ENCODE measurements at places on chromosomes 2 and 18. TPM values are rescaled to one million over a fixed set of nuclear protein-coding genes. Genes with fewer than 3 reads are reported as not detected.

C2orf80 gene
- polyA plus RNA-seq = 0.97 TPM

CYTIP gene
- 0.17 TPM for polyA plus RNA-seq

GREB1L gene
- polyA plus RNA-seq = 1.6 TPM

RGPD6 gene
- polyA plus RNA-seq = 4.9 TPM

HES6 gene
- 32.6 TPM for polyA plus RNA-seq

CFC1 gene
- 0.14 TPM for polyA plus RNA-seq

DNA sequence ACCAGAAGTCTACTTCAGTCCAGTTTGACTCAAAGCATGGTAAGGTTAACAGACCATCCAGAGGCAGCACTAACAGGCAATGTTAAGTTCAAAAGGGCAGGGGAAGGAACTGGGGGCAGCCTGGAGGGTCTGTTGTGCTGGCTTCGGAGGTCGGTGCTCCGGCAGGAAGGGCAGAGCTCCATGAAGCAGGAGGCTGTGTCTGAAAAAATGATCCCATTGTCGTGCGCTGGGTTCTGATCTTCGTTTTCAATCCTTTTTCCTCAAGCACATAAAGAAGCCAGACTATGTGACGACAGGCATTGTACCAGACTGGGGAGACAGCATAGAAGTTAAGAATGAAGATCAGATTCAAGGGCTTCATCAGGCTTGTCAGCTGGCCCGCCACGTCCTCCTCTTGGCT, 21.9 kb upstream of the DLX1 start:
- no peak overlapping the region for H3K4me3 ChIP-seq
- no peaks in the 10 kb centered on the region for H3K4me1 ChIP-seq
- no peak for DNase-seq

GRCh38 chr18:75784390-75784789, 356.9 kb upstream of the SMIM21 start:
- no peaks in the 10 kb centered on the region for H3K27me3 ChIP-seq
- no peak for DNase-seq
- peaks cover 5% of the 10 kb centered on the region for H3K4me1 ChIP-seq
- no peak overlapping the region for H3K4me3 ChIP-seq
- H3K27ac ChIP-seq = no peak overlapping the region
- H3K36me3 ChIP-seq = no peaks in the 10 kb centered on the region

DNA sequence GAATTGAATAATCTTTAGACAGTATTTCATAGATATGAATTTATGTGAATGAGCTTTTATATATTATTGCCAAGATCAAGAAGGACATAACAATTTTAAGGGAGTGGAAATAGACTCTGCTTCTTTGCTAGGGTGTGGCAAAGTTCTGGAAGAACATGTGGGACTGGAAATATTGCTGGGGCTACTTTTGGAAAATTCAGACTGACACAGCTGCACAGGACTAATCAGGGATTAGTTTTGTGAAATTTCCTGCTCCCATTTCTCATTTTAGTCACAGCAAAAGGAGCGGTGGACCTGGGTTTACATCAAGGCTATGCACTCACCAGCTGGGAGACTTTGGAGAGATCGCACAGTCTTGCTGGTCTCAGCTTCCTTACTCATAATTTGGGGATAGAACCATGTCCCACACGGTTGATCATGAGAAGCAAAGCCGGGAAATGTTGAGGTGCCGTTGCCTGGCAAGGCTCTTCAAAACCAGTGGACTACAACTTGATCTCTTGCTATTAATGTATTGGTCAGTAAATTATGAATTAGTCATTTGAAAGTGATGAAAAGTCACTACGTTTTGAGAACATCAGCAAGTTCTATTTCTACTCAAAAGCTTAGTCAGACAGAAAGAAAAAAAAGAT, 42.4 kb downstream of the IL1RL2 start:
- H3K27ac ChIP-seq = no peak overlapping the region
- H3K36me3 ChIP-seq = no peaks in the 10 kb centered on the region
- H3K4me1 ChIP-seq = peaks cover 3% of the 10 kb centered on the region
- H3K27me3 ChIP-seq = no peaks in the 10 kb centered on the region

DNA sequence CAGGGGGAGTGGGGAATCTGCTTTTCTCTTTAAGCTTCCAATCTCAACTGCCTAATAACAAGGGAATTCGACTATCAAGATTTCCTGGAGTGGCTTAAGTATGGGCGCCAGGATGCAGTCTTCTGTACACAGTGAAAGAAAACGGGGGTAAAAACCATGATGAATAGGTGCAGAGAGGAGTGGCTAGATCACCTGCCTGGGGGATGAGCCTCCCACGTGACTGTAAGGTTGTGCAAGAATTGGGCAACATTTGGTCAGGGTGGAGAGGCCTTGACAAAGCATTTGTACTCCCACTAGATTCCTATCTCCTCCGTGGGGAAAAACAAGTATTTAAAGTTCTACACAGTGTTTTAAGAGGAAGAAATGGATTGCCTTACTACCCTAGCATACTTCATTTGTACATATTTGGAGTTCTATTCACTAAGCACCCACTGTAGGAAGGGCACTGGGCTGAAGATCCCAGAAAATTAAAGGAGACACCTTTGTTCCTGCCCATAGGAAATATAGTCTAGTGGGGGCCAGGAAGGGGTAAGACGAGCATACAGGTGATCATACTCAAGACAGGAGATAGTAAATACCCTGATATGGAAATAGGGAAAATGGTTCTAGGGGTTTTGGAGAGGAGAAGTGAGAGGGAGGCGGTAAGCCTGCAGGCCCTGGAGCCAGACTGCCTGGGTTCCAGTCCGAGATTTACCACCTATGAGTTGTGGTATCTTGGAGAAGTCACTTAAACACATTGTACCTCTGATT, 29.2 kb downstream of the EPAS1 start:
- H3K27me3 ChIP-seq = no peaks in the 10 kb centered on the region
- no peaks in the 10 kb centered on the region for H3K4me1 ChIP-seq
- no peak overlapping the region for H3K27ac ChIP-seq
- no peak for DNase-seq
- H3K4me3 ChIP-seq = no peak overlapping the region

DNA sequence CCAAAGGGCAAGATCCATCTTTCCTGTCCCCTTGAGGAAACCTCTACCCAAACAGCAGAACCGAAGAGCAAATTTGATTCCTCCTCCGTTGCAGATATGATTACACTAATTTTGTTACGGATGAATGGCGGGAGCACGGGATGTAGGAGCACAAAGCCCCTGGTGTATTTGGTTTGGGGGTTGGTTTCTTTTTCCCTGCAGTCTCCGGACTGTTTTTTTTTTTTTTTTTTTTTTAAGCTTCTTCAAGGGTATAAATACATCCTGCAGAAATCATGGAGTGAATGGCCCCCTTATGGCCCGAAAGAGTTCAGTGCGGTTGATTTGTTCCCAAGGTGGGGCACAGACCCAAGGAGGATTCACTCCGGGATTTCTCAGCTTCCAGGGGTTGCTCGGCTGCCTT, 135.3 kb upstream of the SH3BP4 start:
- no peak for DNase-seq
- no peaks in the 10 kb centered on the region for H3K36me3 ChIP-seq
- peaks cover 3% of the 10 kb centered on the region for H3K4me1 ChIP-seq
- H3K27ac ChIP-seq = no peak overlapping the region

DNA sequence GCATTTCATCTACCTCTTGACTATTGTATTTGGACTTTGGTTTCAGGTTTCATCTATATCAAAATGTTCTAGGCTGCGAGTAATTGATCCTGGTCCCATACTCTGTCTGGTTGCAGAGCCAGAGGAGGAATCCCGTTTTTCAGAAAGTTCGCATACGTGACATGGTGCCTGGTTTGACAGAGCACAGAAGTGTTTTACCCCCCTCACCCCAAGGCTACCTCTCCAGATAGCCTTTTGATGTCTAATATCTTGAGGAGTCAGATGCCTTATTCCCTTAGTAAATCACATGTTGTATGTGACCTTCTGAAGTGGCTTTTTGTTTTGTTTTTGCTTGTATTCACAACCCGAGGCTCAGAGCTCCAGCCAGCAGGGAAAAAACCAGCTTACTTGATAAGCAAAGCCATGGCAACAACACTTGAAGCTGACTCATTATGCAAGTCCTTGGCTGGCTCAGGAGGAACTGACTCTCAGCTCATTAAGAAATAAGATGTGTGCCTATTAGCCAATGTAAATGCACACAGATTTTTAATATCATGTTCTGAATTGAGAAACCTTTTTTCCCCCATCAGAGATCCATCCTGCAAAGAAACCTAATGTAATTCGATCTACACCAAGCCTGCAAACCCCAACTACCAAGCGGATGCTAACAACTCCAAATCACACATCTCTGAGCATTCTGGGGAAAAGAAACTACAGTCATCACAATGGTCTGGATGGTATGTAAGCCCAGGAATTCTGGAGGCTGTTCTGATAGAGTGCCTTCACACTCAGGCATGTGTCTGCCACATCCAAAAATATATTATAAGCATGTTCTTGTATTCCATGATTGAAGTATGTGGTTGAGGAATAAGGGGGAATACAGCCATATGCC, 41.4 kb downstream of the OXER1 start:
- H3K36me3 ChIP-seq = no peaks in the 10 kb centered on the region
- H3K4me1 ChIP-seq = no peaks in the 10 kb centered on the region
- H3K27ac ChIP-seq = 0 out of 2 replicates have a peak overlapping the region, but pooled peaks have one; percentile 47
- H3K27me3 ChIP-seq = no peaks in the 10 kb centered on the region

DNA sequence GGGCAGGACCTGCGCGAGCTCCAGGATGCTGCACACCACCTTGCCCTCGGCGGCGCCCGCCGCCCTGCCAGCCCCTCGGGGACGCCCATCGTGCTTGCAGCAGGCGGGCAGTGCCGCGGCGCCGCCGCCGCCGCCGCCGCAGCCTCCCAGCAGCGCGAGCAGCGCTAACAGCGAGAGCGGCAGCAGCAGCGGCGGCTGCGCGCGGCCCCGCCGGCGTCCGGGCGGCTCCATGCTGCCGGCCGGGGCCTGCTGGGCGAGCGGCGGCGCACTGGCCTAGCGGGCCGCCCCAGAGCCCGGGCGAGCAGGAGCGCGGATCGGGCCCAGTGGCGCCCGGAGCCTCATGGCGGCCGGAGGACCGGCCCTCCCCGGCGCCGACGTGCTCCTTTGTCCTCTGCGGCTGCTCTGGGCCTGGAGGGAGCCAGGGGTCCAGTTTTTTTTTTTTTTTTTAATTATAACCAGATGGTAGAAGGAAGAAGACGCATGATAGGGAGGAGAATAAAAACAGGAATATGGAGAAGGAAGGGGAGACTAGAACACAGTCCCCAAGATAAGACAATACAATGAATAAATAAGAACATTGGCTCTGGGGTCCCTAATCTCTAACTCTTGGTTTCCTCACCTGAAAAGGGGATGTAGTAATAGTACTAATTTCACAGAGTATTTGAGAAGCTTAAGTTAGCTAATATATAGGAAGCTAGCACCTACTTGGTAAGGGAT, 17.1 kb upstream of the ANKRD62 start:
- DNase-seq = no peak
- H3K4me1 ChIP-seq = no peaks in the 10 kb centered on the region
- H3K27ac ChIP-seq = no peak overlapping the region
- H3K4me3 ChIP-seq = peak overlapping the region; percentile 22

GRCh38 chr2:64750817-64751285, 97.1 kb upstream of the SERTAD2 start:
- H3K27ac ChIP-seq = peak overlapping the region; percentile 2
- peak overlapping the region; percentile 88 for H3K4me3 ChIP-seq
- peaks cover 12% of the 10 kb centered on the region for H3K27me3 ChIP-seq

GRCh38 chr2:191122638-191123294, 28.0 kb downstream of the STAT4 start:
- H3K4me1 ChIP-seq = no peaks in the 10 kb centered on the region
- H3K27me3 ChIP-seq = no peaks in the 10 kb centered on the region
- no peak overlapping the region for H3K27ac ChIP-seq
- DNase-seq = no peak
- no peak overlapping the region for H3K4me3 ChIP-seq

GRCh38 chr18:402129-402528, 98.4 kb downstream of the COLEC12 start:
- no peaks in the 10 kb centered on the region for H3K27me3 ChIP-seq
- H3K36me3 ChIP-seq = 0 out of 2 replicates have a peak, but pooled peaks cover 3% of the 10 kb centered on the region
- no peak overlapping the region for H3K27ac ChIP-seq
- H3K4me1 ChIP-seq = no peaks in the 10 kb centered on the region
- no peak for DNase-seq
